ENCODE measurements at places on chromosomes 4 and X.
A peak's percentile ranks its signal among the peaks of the same experiment; 100 is the strongest.

GRCh38 chr4:6943012-6943884 lies 33.6 kb downstream of the TBC1D14 start:
- no peak for DNase-seq

DNA sequence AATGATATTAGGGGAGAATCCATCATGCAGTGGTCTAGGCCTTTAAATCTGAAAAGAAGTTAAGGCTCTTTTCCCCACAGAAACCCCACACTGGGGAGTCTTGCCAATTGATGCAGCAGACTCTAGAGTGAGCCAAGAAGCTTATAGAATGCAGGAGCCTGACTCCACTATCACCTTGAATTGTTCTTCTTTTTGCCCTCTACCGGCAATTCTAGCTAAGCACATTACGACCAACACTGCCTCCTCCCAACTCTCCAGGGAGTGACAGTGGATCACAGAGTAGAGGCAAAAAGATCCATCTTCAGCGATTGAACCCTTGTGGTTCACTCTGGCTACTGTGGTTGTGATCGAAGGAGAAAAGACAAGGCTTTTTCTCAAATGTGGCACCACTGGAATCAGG lies 331.5 kb downstream of the NKX6-1 start:
- DNase-seq = no peak

- no peak for DNase-seq
These were observed 41.9 kb downstream of the COL4A6 start for GRCh38 chrX:108396188-108396891.

- DNase-seq = no peak
These were observed 212.5 kb upstream of the PSAPL1 start for GRCh38 chr4:7647186-7647585.

GRCh38 chr4:28421221-28421620 lies 1560.6 kb downstream of the STIM2 start:
- no peak for DNase-seq

DNA sequence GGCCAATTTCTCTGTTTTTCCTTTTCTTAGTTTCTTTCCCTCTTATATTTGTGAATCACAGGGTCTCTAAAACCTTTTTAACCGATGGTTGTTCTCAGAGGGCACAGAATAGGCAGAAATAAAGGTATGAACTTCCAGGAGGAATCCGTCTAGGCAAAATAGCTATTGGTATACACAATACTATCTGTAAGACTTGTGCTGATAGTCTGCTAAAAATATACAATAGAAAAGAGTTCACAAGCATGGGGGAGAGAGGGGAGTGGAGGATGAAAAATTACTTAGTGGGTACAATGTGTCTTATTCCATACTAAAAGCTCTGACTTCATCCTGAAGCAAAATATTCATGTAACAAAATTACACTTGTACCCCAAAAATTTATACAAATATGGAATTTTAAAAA lies 30.2 kb downstream of the ANTXR2 start:
- no peak for DNase-seq

GRCh38 chr4:84481077-84481859 lies 17.8 kb downstream of the NKX6-1 start:
- no peak for DNase-seq

DNA sequence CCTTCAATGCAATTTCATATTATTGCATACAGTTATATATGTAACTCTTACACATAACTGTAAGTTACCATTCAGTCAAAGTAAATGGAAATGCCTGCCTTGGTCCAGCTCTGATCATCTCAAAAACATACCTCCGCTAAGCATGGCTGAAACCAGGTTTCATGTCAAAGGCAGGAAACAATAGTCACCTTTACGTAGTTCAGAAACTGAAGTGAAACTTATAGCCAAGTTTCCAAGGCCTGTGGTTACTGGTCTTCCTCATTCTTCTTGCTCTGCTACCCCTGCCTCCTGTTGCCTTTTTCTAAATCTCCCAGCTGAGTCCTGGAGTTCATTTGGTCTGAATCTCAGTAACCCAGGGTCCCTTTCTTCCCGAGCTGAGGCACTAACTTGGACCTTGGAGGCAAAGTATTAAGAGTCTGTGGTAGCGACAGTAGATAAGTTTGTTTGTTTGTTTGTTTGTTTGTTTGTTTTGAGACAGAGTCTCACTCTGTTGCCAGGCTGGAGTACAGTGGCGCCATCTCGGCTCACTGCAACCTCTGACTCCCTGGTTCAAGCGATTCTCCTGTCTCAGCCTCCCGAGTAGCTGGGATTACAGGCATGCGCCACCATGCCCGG lies 30.8 kb downstream of the DAPP1 start:
- DNase-seq = no peak

GRCh38 chr4:73763877-73764276 lies 23.5 kb downstream of the CXCL8 start:
- DNase-seq = no peak

DNA sequence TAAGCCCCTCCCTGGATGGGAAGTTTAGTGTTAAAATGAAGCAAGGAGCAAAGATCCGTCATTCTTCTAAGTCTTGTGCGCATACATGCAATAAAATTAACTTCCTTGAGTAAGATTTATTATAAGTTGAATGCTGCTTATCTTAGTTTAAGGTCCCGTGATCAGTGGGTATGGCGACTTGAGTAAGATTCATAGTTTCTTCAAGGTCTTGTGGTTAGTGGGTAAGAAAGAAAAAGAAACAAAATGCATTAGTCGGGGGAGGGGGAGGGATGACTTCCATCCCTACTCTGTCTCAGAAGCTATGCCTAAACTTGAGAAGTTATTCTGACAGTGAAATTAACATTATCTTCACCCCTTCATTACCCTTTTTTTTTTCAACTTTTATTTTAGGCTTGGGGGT lies 127.3 kb upstream of the MAGEB16 start:
- no peak for DNase-seq

GRCh38 chr4:24897639-24898038 lies 15.2 kb downstream of the CCDC149 start:
- no peak for DNase-seq

DNA sequence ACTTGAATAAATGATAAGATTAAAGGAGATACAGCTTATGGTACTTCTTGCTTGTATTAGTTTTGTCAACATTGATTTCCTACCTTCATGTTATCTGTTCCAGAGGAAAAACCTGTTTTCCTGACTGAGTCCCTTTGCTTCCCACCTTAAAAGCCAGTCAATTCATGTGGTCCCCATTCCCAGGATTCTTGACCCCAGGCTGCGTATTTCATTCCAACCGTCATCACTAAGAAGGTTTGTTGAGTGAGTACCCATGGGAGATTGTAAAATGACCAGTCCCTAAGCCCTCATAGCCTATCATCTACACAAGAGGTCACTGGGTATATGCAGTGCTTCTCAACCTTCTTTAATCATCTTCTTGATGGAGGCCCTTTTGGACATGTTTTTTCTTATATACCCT lies 52.2 kb downstream of the BEX3 start:
- no peak for DNase-seq

- DNase-seq = no peak
These were observed 15.8 kb downstream of the TBC1D9 start for GRCh38 chr4:140740422-140740821.

DNA sequence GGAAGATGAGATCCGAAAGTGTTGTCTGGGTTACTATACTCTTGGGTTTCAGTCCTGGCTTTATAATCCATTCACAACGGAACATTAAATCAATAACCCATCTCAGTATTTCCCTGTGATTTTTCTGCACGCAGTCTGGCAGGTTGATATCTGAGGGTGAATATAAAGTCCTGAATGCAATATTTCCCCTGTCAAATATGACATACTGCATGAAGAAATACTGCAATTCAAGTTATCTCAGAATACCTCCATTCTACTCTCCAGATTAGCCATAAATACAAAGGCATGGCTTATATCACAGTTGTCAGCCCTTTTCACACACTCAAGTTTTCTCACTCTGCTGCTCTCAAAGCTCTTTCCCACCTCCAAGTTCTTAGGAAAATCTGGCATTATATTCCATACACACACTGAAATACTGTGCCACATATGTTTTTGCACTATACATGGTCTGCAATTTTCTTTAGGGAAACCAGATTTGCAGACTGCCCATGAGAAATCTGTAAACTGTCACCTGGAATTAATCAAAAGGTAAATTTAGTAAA lies 64.7 kb downstream of the WDFY3 start:
- no peak for DNase-seq

DNA sequence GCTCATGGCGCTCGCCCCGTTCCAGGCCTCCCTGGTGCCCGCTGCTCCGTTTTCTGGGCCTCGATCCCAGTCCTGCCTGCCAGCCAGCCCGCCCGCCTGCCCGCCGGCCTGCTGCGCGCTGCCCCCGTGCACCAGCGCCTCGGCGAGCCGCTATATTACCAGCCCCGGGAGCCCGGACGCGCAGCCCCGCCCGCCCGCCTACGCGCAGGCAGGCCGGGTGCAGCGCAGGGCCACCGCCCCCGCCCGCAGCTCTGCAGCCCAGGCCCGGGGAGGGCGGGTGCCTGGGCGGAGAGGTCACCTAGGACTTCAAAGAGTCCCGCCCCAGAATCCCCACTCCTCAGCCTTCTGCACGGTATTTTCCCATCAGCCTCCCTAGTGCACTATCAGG lies at the start of gene MAOB:
Gene MAOB (minus strand): TSS at position 157 of the 388 bp plus-strand sequence. CDS start 151 bp downstream, at position 6.
- DNase-seq = peak; percentile 13

DNA sequence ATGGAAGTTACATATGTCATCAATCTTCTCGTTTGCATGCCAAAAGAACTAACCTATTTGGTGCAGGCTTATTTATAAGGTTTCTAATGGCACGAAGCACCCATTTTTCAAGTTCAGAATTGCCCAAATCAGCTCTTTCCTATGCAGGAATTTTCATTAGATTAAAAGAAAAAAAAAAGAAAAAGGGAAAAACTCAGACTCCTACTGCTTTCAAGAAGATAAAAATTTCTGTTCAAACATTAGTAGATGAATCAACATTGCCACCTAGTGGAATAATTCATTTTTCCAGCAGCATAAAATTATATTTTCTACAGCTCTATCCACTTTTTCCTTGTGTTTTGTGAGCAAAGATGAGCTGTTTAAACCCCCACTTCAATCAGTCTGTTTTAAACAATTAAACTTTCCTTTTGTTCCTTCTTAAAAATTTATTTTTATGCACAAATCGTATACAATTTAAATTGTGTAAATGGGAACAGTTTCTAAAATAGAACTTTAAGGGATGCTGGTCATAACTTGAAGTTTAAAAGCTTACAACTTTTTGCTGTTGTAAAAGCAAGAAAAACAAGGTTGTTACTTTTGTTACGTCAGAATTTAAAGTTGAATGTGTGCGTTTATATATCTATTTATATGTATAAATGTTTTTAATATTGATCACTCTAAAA lies 309.9 kb downstream of the ARAP2 start:
- DNase-seq = no peak

DNA sequence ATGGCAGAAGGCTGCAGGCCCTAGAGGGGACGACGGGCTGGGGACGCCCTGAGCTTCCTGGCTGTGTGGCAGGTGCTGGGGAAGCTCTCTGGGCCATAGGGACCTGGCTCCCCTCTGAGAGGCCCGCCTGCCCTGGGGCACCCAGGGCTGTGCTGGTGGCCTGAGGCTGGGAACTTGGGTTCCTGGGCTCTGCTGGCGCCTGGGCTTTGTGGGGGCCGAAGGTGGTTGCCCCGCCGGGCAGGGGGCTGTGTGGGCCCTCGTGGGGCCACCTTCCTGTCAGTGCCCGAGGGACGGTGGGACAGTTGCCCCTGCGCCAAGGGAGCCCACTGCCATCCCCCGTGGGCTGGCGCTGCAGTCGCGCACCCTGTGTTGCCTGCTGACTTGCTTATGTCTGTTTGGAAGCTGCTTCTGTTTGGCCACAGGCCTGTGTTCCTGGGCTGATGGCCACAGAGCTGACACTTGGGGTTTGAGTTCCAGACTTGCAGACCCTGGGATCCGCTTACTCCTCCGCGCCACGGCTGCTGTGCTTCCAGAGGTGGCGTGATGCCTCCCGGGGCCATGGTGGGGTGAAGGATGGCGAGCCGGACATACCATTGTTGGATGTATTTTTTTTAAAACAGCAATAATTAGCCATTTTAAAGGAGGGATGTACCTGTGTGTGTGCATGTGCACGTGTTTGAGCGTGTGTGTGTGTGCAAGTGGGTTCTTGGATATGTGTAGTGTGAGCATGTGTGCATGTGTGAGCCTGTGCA lies 8.5 kb downstream of the NAT8L start:
- no peak for DNase-seq

DNA sequence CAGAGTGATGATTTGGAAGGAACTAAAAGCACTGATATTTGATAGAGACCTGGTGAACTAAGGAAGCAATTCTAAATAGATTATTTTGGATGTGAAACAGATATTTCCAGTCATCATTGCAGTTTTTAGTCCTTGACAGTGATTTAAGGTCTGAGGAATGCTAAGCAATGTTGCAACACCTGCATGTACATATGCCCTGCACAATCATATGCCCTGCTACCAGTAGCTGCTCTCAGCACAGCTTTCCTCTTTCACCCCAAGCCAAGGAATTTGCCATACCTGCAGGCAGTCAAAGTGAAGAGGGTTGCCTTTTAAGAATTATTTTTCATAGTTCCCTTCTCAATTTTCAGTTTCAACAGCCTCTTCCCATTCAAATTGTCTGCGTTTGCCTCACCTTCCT lies 8.7 kb upstream of the FAM47A start:
- no peak for DNase-seq

DNA sequence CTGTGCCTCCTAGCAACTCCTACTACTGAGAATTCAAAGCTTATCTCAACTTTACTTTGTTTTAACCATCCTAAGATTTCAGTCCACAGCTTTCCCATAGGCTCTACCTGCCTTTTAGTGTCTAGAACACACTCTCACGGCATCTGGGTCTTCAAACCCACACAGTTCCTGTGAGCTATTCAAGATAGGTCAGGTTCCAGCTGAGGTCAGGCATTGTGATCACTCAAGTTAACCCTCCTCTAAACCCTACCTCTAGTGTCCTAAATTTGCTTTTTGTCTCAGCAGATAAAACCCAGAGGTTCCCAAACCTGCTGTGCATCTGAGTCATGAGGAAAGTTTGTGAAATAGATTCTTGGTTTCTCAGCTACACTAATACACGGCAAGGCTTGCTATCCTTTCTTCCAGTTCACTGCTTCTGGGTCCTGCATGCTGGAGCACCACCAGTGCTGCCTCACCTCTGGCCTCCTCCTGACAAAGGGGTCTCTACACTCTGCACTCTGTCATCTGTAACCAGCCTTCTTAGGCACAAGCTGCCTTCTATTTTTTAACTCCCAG lies 324.6 kb upstream of the MAGEB2 start:
- no peak for DNase-seq

DNA sequence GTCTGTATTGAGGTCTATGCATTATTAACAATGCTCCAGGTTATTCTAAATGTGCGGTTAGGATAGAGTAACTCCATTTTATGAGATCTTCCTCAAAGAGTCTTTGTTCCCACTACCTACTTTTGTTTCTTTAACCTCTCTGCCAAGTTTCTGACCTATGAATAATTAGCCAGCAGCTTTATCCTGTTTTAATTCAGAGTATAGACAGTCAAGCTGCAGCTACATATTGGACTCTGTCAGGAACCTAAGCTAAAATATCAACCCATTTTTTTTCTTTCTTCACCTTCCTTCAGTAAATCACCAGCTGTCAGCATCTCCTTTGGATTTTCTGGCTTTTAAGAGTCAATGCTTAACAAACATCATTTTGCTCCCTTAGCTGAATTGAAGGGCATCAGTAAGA lies 72.3 kb downstream of the TMEM47 start:
- DNase-seq = no peak

GRCh38 chr4:91171217-91171616 lies 1044.0 kb downstream of the CCSER1 start:
- no peak for DNase-seq

GRCh38 chrX:26295425-26295824 lies 79.5 kb downstream of the MAGEB5 start:
- no peak for DNase-seq

Data from stimulated activated naive CD8-positive, alpha-beta T cell treated with anti-CD3 and anti-CD28 coated beads, Interleukin-15, Interleukin-2, amounts not matched to agents 100 U/mL and 50 U/mL, for 24 hours (primary cell).